ENCODE measurements at places on chromosomes 11 and 22. TPM values are rescaled to one million over a fixed set of nuclear protein-coding genes. Genes with fewer than 3 reads are reported as not detected.
A peak's percentile ranks its signal among the peaks of the same experiment; 100 is the strongest.

GRCh38 chr11:10894666-10895065 lies 36.8 kb upstream of the ZBED5 start:
- DNase-seq: no peak

DNA sequence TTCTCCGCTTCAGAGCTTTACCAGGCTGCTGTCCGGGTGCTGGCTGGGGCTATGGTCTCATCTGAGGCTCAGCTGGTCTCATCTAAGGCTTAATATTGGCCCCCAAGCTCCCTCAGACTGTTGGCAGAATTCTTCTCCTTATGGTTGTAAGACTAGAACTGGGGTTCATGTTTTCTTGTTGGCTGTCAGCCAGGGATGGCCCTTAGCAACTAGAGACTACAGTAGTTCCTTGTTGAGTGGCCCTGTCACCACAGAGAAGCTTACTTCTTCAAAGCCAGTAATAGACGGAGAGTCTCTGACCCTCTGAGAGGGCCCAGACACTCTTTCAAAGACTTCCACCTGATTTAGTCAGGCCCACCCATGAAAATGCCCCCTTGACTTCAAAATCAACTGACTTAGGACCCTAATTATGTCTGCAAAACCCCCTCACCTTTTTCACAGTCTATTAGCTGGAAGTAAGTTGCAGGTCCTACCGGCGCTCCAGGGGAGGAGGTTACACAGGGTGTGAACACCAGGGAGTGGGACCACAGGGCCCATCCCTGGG lies 24.2 kb upstream of the TREH start:
- no peak for DNase-seq

FAM83F gene
- polyA plus RNA-seq: 0.04 TPM

- DNase-seq: peak; percentile 39
These were observed 123.1 kb downstream of the BRD1 start for GRCh38 chr22:49704345-49705215.

DNA sequence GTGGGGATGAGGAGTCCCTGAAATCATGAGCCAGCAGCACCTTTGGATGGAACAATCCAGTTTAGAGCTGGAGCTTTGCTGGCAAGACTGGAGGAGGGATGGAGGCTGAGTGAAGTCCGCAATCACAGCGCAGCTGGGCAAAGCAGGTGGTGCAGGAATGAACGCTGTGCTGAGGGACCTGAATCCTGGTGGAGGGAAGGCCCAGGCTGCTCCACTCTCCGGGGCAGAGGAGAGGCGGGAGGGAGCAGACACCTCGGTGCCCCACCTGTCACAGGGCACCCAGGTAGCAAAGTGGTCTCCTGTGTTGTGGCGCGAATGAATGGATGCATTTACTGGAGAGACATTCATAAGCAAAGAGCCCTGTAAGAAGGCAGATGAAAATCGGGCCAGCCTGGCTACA lies 124.8 kb upstream of the ANO1 start:
- no peak for DNase-seq

Data from K562 (cell line).